Activated T-cell treated with anti-CD3 and anti-CD28 coated beads for 1 hour (primary cell): ENCODE measurements at places on chromosomes 5 and 9.

- no peak for DNase-seq
Observed at GRCh38 chr5:133337795-133338445, 274.4 kb downstream of the FSTL4 start.

DNA sequence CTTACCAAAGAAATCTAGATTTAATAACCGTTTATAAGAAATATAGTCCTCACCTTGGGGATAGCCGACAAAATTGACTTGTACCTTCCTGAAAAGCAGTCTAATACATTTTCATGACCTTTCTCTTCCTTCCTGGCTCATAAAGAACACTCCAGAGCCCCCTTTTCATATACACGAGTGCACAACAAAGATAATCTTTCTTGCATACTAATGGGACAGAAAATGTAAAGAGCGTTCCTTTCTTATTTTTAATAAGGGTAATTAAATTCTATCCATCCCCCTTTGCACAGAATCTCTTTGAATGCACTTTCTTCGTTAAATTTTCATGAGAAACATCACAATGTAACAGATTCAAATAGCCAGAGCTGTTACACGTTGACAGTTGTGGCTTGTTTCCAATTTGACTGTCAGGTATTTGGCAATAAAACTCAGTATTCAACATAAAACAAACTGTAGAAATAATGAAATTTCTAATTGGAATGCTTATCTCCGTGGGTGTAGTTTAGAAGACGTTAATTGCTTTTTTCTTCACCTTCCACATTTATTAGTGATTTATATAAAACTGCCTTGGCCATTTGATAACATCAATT lies 732.3 kb upstream of the DMAC1 start:
- no peak for DNase-seq

- DNase-seq: no peak
Observed at GRCh38 chr5:118506217-118506852, 482.0 kb downstream of the DTWD2 start.

DNA sequence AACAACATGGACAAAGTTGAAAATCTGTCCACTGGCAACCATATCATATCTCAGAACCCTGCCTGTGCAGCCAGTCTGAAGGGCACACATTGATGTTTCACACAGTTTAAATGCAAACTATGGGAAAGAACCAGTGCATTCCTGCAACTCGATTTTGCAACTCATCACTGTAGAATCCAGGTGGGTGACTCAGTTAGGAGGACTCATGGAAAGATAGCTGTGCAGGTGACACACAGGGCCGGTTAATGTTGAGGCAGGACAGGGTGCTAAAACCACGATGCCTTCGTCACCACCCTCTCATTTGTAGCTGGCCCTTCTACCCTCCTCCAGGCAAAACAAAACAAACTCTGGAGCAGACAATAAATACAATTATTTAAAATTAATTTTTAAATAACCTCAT lies 62.8 kb downstream of the TLE1 start:
- no peak for DNase-seq

- no peak for DNase-seq
Observed at GRCh38 chr5:55908804-55909203, 57.6 kb downstream of the IL31RA start.

GRCh38 chr5:74200560-74200959 lies 440.0 kb downstream of the ENC1 start:
- no peak for DNase-seq

- no peak for DNase-seq
Observed at GRCh38 chr9:14533867-14534640, 159.2 kb downstream of the ZDHHC21 start.

- DNase-seq: no peak
Observed at GRCh38 chr9:123389070-123389469, 33.1 kb downstream of the CRB2 start.

- no peak for DNase-seq
Observed at GRCh38 chr5:7410936-7411511, 15.1 kb downstream of the ADCY2 start.

DNA sequence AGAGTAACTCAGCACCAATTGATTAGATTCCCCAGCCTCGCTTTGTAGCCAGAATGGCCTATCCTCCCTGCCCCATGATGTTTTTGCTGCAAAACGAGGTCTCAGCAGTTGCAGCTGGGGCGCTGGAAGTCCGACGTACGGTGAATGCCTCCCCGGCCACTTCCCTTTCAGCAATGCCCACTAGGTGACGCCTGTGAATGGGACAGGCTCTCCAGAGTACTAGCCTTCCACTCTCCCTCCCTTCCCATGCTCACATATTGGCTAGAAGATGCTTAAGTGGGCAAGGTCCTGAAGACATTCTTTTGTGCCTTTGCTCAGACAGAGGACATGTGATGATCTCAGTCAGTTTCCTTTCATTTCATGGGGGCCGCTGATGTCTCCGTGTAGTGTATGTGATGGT lies 50.8 kb downstream of the DMRT2 start:
- DNase-seq: no peak

DNA sequence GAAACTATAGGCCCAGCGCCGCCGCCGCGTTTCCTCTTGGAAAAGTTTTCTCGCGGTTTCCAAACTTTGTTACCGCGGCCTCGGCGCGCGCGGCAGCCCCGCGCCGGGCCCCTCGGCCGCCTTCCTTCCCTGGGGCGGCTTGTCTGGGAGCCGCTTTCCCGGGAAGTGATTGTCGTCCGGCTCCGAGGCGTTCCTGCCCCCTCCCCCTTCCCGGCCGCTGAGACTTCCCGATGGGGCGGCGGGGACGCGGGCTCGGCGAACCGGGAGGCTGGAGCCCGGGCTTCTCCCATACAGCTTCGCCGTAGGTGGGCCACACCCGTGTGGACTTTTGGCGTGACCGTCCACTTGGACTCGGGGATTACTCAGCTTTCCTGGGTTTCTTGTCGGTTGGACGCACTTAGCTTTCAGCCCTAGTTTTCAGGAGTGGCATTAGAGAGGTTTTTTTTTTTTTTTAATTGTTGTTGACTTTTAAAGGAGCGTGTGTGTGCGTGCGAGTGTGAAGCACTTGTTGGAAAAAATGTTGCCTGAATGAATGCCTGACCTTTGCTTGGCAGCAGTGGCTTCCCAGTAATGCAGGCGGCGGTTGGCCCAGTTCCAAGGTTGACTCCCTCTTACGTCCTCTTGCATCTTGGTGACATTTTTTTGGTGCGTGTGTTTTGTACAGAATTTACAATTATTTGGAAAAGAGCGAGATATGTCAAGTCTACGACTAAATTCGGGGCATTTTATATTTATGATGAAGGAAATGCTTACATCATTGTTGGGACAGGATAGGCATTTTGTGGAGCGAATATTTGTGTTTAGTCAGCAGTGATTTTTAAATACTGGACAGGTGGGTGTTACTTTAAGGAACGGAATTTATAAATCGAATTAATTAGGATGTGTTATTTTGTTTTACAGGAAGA lies 821 bp downstream of the CTNNA1 start:
- peak; percentile 16 for DNase-seq

- DNase-seq: no peak
Observed at GRCh38 chr5:118722122-118723020, 266.0 kb downstream of the DTWD2 start.

- DNase-seq: no peak
Observed at GRCh38 chr5:78841767-78842166, 143.3 kb downstream of the ARSB start.

GRCh38 chr5:159444441-159445082 lies 114.3 kb upstream of the IL12B start:
- no peak for DNase-seq

DNA sequence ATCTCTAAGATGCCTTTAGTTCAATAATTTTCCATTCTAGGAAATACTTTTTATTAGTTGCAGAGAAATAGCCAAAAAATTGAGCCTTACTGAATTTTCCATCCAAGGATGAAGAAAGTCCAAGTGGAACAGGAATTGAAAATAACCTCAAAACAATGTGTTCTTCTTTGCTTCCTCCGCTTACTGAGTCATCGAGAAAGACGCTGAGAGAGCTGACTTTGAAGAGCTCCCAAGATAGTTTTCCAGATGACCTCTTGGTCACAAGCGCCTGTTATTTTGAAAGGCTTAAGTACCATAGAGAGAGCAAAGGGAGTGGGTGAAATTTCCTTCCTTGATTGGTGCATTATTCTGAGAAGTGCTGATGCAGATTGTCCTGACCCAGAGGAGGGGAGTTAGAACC lies 253.5 kb upstream of the ATP10B start:
- DNase-seq: no peak

- no peak for DNase-seq
Observed at GRCh38 chr9:112094948-112095681, 80.0 kb downstream of the SUSD1 start.

GRCh38 chr5:151630088-151630487 lies 39.0 kb upstream of the FAT2 start:
- DNase-seq: no peak

DNA sequence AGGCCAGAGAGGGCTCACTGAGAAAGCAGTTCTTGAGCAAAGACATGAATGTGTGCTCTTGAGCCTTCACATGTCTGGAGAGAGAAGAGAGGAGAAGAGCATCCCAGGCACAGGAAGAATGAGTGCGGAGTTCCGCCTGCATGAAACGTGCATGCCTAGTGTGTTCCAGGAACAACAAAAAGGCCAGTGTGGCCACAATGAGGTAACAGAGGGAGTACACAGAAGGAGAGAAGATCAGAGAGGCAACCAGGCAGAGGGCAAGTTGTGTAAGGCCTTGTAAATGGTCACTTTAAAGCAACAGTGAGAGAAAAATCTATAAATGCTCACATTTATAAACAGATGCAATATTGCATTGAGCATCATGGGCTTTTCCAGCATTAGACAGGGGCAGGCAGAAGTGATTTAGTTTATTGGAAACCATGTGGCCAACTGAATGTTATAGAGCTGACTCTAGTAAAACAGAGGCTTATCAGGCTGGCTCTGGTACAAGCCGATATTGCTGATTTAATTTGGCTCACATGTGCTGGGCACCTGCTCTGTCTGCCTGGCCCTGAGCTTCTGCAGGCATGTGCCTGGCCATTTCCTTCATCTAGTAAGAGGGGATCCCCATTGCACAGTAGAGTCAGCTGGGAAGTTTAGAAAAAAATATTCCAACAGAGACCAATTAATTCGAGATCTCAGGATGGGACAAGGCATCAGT lies 185.3 kb downstream of the SAXO1 start:
- no peak for DNase-seq

- DNase-seq: no peak
Observed at GRCh38 chr5:102857076-102857818, 102.1 kb downstream of the PAM start.

DNA sequence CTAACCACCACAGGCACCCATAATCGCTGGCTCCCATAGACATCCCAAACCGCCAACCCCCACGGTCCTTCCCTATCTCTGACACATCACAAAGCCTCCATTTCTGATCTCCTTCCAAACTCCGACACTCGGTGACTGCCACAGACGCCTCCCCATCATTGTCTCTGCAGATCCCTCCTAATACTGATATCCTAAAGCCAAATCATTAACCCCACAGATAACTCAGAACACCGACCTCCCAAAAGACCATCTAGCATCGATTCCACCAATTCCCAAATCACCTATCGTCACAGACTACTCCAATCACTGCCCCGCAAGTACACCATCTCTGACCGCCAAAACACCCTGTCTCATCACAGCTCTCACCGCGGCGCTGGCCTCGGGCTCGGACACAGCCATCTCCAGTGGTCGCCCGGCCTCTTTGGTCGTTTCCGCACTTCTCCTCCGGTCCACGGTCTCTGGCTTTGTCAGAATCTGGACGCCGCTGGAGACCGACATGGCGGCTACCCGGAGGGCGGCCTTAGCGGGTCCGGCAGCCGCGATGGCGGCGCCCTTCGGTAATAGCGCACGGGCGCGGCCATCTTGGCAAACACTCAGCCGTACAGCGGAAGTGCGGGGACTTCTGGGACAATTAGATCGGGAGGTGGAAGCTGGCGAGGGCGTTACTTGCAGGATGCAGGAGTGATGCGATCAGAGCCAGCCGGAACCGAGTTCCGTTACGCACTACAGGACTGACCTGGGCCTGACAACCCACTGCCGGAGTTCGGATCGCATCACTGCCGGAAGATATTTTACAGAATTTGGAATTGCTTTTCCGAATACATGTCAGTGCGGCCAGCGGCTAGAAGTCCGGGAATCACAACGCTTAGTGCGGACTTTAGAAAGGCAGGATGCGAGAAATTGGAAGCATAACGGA lies at the start of gene ZFP37:
Gene ZFP37 (minus strand): TSS at position 534 of the 916 bp plus-strand sequence. CDS start 36 bp downstream, at position 498.
- DNase-seq: peak; percentile 58
